Thoracic aorta endothelial cell (primary cell): ENCODE measurements at places on chromosomes 16 and 17. TPM values are rescaled to one million over a fixed set of nuclear protein-coding genes. Genes with fewer than 3 reads are reported as not detected.

SLC13A2 gene
- total RNA-seq, result not detected in 2 replicates

TRAP1 gene
- total RNA-seq, result 139 and 144 TPM in 2 replicates

SLC52A1 gene
- 0.07 TPM in 1 of 2 replicates, not detected in the other for total RNA-seq

SGCA gene
- total RNA-seq, result not detected in 2 replicates

HOXB5 gene
- total RNA-seq, result 0.13 and 1.5 TPM in 2 replicates

PNMT gene
- total RNA-seq, result not detected in 2 replicates

ANKRD40CL gene
- not detected in 2 replicates for total RNA-seq

TBC1D3I gene
- total RNA-seq, result 0.14 and 1.1 TPM in 2 replicates

C16orf89 gene
- not detected in 2 replicates for total RNA-seq

NCBP3 gene
- total RNA-seq, result 40.7 and 48.7 TPM in 2 replicates

SYCE1L gene
- total RNA-seq, result 1.9 and 2.0 TPM in 2 replicates

CIAO3 gene
- 24.5 and 28.3 TPM in 2 replicates for total RNA-seq

FBXO39 gene
- total RNA-seq, result 0.93 and 2.9 TPM in 2 replicates

TBC1D3 gene
- total RNA-seq, result not detected in 2 replicates

LCAT gene
- 4.3 and 5.0 TPM in 2 replicates for total RNA-seq

TLCD2 gene
- 1.2 and 1.6 TPM in 2 replicates for total RNA-seq

DPEP1 gene
- 0.57 TPM in 1 of 2 replicates, not detected in the other for total RNA-seq

TMIGD1 gene
- total RNA-seq, result not detected in 2 replicates

SLC35G6 gene
- not detected in 2 replicates for total RNA-seq

NCOR1 gene
- 145 and 165 TPM in 2 replicates for total RNA-seq

WFDC1 gene
- not detected in 2 replicates for total RNA-seq

KCNJ18 gene
- not detected in 2 replicates for total RNA-seq

TMEM238L gene
- total RNA-seq, result not detected in 2 replicates

PPP1R27 gene
- not detected in 2 replicates for total RNA-seq

SBK1 gene
- 0.07 and 0.27 TPM in 2 replicates for total RNA-seq

FAM171A2 gene
- 3.8 and 5.2 TPM in 2 replicates for total RNA-seq

RHOT1 gene
- 49.1 and 60.6 TPM in 2 replicates for total RNA-seq

ACSM3 gene
- total RNA-seq, result 6.6 and 22.2 TPM in 2 replicates

TBC1D26 gene
- not detected in 2 replicates for total RNA-seq

ZPBP2 gene
- total RNA-seq, result not detected in 2 replicates

TEX19 gene
- 0.07 TPM in 1 of 2 replicates, not detected in the other for total RNA-seq

LPO gene
- total RNA-seq, result not detected in 2 replicates

ATMIN gene
- total RNA-seq, result 38.0 and 40.3 TPM in 2 replicates

CCL8 gene
- total RNA-seq, result not detected in 2 replicates

PPL gene
- total RNA-seq, result 0.14 and 0.27 TPM in 2 replicates

SLC6A2 gene
- total RNA-seq, result not detected in 2 replicates

CLDN6 gene
- not detected in 2 replicates for total RNA-seq

NPIPA3 gene
- 0.36 and 0.40 TPM in 2 replicates for total RNA-seq

KRT16 gene
- total RNA-seq, result not detected in 2 replicates

C1QTNF1 gene
- total RNA-seq, result 4.1 and 6.8 TPM in 2 replicates

CNTNAP4 gene
- not detected in 2 replicates for total RNA-seq

SDR42E2 gene
- total RNA-seq, result 0.07 and 0.13 TPM in 2 replicates

CETP gene
- 0.13 and 0.43 TPM in 2 replicates for total RNA-seq
